Jurkat, Clone E6-1 (cell line): ENCODE measurements at places on chromosomes 4 and X.

DNA sequence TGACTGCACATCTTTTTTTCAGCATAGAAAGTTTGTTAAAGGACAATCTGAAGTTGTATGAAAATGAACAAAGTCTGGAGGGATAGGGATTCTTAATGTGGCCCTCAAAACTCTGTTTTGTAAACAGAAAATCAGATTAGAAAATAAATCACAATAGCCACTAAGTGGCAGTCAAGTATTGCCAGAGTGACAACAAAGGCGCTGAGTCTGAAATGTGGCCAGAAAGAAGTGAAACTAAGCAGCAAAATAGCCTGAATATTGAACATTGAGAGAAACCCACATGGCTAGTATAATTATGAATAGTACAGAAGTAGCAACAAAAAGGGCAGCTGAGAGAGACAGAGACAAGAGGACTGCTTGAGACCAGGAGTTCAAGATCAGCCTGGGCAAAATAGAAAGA lies 81.1 kb upstream of the CT45A1 start:
- DNase-seq: no peak

DNA sequence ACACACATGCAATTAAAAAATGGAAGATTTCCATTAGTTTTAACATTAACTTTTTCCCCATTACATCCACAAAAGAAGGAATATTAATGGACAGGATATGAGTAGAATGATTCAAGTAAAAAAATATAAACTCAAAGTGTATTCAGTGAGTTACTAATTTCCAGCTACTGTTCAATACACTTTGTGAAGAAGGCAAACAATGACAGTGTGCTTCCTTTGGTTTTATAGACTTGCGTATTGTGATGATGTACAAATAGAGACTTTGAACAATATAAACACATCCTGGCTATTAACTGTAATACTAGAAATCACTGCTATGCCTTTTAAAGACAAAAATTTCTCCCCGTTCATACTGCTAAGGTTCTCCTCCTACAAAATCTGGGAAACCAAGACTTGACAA lies 171.4 kb downstream of the ASB9 start:
- no peak for DNase-seq

DNA sequence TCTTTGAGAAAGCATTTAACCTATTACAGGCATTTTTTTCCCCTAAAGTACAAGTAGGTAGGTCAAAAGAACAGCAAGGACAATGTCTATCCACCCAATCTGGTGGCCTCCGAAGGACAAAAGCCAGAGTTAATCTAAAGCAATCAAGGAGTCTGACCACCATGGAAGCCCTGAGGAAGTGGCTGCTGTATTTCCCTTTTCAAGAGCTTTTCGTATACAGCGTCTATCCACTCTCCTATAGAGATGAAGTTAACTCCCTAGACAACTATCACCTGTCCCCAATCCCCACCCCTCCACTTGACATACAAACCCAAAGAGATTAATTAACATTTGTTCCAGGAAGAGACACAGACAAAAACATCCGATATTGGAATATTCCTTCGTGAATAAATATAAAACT lies 85.5 kb downstream of the SNCA start:
- DNase-seq: no peak

- DNase-seq: peak; percentile 19
These were observed 1023.1 kb downstream of the SH3BGRL start for GRCh38 chrX:82224961-82225360.

DNA sequence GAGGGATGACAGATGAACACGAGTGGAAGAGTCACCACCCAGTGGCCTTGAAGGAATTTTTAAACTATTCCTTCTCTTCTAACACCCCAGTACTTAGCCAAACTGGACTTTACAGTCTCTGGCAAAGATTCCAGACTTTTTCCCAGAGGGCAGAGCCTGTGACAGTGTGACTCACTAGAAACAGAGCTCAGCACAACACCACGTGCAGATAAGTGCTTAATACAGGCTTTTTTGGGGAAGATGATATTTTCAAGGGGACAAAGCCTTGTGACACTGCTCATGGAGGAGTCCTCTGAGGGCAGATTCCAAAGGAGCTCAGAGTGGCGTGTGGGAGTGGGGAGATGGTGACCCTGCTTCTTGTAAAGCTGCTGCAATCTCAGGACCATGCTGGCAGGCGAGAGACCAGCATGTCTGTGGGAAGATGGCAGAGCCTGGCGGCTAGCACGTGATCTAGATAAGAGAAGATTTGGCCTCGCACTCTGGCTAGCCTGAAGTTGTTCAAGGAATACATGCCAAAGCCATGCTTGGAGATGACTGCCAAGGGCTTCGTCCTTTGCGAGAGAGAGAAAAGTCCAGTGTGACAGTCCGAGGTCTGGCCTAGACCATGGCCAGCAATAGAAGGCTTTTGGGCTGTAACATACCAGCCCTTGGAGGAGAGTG lies 2.4 kb downstream of the RAB33A start:
- no peak for DNase-seq

GRCh38 chr4:177386278-177386815 lies 55.9 kb downstream of the AGA start:
- no peak for DNase-seq

DNA sequence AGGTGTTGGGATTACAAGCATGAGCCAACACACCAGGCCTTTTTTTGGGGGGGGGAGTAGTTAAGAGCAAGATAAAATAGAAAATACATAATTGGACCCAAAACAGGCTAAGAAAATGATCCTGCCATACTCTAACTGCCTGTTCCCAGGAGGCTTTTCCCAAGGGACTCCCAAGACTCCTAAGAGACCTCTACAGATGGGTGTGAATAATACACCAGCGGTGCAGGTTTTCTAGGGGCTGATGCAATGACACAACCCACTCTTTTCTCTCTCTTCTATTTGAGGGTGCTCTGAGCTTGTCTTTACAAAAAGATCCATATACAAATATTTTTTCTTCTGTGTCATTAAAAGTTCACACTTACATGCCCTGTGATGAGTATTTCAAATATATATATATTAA lies 116.9 kb downstream of the RASL11B start:
- no peak for DNase-seq

DNA sequence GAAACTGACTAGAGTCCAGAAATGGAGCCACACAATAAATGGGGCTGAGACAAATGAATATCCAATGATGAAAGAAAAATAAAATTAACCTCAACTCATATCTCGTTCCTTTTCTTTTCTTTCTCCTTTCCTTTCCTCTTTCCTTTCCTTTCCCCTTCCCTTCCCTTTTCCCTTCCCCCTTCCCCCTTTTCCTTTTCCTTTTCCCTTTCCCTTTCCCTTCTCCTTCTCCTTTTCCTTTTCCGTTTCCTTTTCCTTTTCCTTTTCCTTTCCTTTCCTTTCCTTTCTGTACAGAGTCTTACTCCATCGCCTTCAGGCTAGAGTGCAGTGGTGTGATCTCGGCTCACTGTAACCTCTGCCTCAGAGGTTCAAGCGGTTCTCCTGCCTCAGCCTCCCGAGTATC lies 146.3 kb downstream of the RTL9 start:
- DNase-seq: no peak

DNA sequence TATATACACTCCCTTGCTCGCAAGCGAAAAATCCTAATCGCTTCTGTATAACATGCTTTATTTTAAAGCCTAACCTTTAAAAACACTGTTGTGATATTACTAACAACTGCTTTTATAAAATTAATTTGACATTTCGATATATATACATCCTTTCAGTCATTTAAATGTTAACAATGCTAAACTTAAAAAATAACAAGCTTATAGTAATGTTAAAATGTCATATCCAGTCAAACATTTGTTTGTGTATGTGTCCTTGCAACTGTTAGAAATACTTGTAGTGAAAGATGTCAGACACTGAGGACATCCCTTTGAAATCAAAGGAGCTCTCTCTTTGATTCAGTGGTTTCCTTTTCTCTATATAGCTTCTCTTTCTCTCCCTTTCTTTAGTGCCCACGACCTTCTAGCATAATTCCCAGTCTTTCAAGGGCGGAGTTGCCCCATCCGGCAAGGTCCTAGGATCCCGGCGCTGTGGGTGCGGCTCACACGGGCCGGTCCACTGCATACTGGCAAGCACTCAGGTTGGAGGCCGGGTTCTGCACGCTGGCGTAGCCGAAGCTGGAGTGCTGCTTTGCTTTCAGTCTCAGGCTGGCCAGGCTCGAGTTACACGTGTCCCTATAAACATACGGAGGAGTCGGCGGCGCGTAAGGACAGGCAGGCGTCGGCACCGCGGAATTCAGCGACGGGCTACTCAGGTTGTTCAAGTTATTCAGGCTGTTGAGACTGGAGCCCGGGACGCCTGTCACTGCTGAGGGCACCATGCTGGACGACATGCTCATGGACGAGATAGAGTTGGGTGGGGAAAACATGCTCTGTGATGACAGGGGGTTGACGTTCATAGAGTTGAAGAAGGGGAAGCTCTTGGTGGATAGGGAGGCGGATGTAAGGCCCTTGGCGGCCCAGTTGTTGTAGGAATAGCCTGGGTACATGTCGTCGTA lies 5.0 kb downstream of the PITX2 start:
- no peak for DNase-seq

- DNase-seq: no peak
These were observed 106.8 kb downstream of the ARSJ start for GRCh38 chr4:113872426-113873260.

DNA sequence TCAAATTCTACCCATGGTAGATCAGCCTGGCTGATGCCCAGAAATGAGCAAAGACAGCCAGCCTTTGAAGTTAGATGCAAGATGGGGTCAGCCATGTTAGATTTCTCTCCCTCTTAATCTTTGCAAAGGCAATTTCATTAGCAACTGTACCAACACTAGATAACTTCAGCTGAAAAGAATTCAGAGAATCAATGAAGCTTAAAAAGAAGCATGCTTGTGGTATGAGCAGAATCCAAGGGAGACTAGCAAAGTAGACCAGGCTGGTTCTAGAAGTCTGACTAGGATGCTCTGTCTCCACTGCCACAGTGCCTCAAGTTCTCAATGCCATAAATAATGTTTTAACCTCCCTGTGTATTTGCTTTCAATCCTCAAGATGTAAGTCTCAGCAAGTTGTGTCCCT lies 247.3 kb downstream of the SLC7A11 start:
- no peak for DNase-seq
